Neuronal stem cell (in vitro differentiated cells): ENCODE measurements at places on chromosomes 3 and 15.

GRCh38 chr3:125322166-125322565 lies 53.0 kb downstream of the ZNF148 start:
- DNase-seq: no peak

- peak; percentile 32 for DNase-seq
These were observed 125.1 kb downstream of the SQOR start for GRCh38 chr15:45759936-45760335.

DNA sequence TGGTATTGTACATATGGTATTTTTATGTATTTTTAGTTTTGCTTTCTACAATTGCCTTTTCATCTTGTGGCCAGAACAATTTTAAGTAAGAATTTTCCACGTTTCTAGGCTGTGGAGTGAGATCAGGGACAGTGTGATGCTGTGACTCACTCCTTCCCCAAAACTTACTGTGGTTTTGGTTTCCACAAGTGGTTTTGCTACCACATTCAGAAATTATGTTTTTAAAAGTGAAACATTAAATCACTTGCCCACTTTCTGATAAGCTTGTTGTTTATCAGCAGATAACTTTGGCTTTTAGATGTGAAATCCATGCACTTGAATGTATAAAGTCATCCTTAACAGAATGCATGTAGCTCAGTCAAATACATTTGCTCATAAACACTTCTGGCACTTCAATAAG lies 192.2 kb upstream of the THRB start:
- no peak for DNase-seq

DNA sequence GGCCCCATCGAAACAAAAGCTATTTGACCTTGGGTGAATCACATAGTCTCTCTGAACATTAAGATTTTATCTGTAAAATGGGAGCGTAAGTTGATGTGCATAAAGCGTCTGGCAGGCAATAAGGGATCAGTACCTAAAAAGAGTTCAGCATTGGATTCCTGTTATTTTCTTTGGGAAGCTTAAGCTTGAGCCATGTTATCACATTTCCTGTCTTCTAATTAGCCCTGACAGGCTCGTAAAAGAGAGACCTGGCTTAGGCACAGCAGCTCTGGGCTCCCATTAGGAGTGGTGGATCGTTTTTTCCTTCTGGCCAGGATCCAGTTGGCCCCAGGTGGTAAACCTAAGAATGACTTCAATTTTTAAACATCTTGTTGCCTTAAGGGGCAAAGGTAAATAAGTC lies 26.0 kb upstream of the CA12 start:
- no peak for DNase-seq

DNA sequence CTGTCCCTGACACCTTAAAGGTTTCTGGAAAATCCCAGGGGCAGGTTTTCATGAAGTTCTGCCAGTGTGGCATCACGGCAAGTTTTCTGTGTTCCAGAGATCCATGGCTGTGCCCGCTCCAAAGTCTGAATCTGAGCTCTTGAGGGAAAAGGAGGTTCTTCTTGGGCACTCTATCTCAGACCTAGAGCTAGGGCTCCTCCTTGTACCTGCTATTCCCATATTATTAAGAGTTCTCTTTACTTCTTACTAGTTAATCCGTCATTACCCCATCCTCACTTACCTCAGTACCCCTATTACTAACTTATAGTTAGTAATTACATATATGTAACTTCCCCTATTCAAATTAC lies 5.9 kb upstream of the TRA2B start:
- no peak for DNase-seq

- no peak for DNase-seq
These were observed 9.7 kb upstream of the FBXL22 start for GRCh38 chr15:63587527-63587926.

DNA sequence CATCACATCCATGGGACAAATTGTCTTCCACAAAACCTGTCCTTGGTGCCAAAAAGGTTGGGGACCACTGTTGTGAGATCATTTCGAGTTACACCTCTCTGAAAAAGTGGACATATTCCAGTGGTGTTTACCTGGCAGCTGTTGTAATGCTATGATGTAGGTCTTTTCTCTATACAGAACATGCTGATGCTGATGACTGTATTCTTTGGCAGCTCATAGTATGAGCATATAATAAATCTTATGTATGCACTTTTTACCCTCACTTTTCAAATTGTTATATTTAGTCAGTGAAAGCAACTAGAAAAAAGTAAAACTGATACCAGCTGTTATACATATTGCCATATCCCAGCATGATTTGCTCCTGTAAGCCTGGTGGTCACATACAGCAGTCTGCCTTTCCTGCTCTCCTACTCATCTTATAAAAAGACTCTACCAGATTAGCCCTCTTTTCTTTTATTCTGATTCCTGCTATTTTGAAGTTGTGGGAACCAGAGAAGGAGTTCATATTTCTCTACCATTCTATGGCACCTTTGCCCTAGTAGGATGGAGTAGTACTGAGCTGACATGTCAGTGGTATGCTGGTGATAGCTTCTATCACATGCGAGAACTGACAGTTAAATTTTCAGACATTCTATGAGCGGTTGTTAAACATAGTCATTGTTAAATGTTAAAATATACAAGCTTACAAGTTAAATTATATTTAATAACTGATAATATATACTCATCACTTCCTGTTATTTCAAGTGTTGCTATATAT lies 128.7 kb downstream of the FNDC3B start:
- no peak for DNase-seq

DNA sequence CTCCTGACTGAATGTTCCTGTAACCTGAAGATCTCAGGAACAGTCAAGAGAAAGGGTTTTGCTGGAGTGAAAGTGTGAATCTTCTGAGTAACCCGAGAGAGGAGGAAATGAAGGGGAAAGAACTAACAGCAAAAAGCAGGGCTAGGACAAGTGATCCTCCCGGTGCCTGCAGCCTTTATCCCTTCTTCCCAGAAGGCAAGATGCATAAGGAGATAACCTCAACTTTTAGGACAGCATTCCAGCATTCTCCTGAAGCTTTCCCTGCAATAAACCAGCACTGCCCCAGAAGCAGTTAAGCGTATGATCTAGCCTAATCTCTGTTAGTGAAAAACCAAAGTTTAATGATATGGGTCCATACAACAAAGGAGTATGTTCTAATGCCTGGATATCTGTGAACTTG lies 298.8 kb downstream of the MEX3B start:
- no peak for DNase-seq

DNA sequence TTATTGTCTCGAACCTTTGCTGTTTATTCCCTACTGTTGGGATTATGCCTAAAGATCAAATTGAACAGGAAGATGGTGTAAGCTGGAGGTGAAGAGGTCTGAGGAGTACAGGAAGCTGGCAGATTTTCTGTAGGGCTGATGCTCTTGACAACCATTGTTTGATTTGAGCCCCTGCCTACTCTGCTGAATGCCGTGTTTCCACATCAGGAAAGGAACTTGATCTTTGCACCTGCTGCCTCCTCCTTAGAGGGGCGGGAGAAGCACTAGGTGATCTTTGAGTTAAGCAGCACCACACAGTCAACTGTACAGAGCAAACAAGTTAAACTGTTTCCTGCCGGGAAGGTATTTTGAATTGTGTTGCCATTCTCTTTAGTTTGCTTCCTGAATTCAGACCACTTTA lies 364.6 kb upstream of the EPHA6 start:
- DNase-seq: peak; percentile 1

DNA sequence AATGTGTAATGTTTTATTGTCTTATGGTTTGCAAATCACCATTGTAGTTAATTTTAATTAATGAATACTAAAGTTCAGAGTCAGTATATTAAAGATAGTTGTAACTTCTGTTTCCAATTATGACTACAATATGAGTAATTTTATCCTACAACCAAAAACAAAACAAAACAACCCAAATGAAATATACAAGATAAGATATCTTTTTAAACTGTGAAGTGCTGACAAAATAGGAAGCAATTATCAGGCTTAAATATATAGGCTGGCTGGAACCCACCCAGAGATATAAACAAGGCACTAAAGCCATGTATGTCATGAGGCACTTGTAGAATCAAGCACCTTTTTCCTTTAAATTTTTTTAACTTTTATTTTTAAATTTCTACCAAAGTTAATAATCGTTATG lies 108.6 kb upstream of the LRRFIP2 start:
- no peak for DNase-seq

DNA sequence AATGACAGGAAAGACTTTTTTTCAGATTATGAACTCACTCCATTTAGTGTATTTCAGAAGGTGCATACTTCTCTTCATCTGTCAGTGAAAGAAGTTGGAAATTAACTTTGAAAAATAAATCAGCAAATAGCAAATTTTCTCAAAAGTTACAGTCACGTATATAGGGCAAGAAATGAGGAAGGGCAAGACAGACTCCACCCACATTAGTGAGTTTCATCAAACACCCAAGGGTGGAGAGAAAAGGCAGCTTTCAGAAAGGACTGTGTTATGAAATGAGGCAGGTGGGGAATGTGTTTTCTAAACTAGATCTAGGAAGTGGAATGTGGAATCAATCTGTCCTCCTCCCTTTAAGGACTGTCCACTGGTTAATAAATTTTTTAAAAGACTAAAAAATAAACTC lies 2.9 kb downstream of the SLC22A13 start:
- no peak for DNase-seq

- no peak for DNase-seq
These were observed 29.0 kb downstream of the ACSBG1 start for GRCh38 chr15:78205337-78205736.

GRCh38 chr3:124443446-124443845 lies 286.8 kb upstream of the UMPS start:
- DNase-seq: no peak

- no peak for DNase-seq
These were observed 259.2 kb downstream of the C3orf38 start for GRCh38 chr3:88408935-88409334.

- DNase-seq: no peak
These were observed 10.6 kb downstream of the CEMIP start for GRCh38 chr15:80789796-80790195.

DNA sequence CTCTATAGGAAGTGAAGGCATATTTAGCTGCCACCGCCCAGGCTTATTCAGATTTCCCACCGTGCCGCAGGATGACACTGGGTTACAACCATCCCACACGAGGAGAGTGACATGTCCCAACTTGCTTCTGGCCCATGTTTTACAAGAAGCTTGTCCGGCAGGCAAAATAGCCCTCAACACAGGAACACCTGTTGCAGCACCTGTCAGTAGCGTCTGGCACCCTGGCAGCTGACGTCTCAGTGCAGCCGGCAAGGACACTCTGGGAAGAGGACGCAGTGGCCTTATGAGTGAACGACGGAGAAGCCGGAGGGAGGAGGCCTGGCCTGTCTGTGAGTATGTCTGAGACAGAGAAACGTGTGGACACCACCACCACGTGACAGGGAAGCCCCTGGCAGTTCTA lies 32.1 kb downstream of the FAM174B start:
- no peak for DNase-seq

DNA sequence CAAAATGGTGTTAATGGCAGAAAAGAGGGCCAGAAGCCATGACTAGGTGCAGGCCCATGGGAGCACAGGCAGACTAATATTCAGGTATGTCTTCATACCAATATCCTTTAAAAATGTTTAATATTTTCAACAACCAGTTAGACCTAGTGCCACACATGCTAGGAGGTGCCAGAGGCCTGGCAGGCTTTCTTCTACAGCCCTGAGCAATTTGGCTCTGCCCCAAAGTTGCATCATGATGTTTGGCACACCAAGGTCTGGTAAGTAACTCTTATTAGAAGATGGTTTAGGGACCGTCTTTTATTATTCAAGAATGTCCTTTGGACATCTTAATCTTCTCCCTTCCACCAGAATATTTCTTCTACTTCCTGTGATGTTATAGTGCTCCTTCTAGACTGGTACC lies 34.8 kb downstream of the MITF start:
- no peak for DNase-seq

- DNase-seq: no peak
These were observed 437.3 kb downstream of the TBL1XR1 start for GRCh38 chr3:176759815-176760506.

DNA sequence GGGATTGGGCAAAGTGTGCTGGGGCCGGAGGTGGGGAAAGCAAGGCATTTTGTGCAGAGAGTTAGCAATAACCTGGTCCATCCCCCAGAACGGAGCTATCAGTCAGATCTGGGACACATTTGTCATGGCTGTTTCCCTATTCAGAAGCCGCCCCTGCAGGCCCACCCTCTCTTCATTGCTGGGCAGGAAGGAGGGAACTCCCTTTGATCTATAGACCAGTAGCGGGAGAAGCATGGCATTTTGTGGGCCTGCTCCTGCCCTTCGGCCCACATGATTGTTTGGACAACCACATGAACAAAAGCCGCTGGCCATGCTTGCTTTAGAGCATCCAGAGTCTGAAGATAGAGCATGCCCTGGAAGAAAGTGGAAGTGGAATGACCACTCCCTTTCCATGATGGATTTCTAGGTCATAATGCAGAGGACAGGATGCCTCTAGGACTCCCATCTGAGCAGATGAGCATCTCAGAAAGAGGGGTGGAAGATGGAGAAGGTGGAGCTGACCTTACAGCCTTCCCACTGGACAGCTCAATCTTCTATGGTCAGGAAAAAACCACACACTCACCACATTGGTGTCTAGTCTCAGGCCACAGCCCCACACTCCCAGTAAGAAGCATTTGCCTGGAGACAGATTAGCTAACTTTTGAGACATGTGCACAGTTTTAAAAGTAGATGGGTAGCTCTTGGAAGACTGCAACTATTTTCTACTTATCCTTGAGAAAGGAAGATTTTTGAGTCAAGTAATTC lies 11.9 kb upstream of the LRTM1 start:
- DNase-seq: no peak
